ENCODE measurements at places on chromosomes 5 and 9.

- no peak for DNase-seq
Measured at GRCh38 chr5:179132586-179133355, 72.6 kb downstream of the ZNF354C start.

DNA sequence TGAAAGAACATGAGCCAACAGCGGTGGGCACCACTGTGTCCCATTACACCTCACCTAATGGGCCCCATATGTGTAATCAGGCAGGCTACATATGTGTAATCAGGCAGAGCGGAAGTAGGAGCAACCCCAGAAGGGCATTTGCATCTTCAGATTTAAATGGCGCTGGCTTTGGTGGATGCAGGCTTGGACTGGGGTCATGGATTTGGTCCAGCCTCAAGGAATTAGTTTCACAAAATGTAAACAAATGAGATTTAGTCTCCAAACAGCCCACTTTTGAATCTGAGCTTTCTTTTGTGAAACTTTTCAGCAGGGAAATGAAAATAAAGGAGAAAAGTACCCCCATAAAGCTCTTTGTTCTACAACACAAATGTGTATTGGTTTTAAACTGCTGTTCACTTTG is 161.3 kb downstream of the LPAR1 start:
- DNase-seq, result no peak

DNA sequence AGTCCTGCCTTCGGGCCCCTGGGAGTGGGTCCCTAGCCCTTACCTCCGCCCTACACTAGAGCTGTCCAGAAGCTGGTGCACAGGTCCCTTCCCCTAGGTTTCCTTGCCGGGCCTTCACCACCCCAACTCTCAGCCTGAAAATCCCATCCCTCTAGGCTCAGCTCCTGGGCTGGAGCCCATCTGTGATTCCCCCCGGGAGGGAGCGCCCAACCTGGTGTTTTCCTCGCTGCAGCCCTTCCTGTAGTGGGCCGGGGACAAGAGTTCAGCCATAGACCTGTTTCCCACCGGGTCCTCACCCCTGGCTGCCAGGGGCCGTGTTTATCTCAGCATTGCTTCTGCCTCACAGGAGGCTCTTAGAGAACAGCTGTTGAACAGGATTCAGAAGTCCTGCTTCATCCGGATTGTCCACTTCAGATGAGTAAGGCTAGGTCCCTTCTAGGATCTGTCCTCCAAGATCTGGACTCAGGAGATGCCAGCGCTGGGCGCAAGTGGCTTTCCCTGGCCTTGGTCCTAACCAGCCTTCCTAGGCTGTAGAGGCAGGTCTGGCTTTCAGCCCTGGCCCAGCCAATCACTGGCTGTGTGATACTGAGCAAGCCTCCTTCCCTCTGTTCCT is 965 bp downstream of the GLIPR2 start:
- no peak for DNase-seq

DNA sequence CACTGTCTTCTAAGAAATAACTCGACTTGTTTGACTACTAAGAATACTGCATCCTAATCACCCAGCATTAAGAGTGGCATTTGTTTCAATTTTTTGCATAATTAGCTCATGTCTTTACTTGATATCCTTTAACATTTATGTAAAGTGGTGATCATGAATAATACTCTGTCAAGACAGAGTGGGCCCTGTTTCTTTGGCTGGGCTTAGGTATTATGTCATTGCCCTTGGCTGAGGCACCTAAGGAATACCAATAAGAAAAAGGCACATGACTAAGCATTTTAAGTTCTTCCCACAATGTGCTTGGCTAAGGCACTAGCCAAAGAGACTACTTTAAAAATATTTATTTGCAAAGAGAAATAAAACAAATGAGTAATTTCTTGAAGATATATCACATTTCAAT is 308.1 kb downstream of the CTNND2 start:
- no peak for DNase-seq

GRCh38 chr9:31210978-31211570 is 1173.4 kb upstream of the ACO1 start:
- DNase-seq, result no peak

DNA sequence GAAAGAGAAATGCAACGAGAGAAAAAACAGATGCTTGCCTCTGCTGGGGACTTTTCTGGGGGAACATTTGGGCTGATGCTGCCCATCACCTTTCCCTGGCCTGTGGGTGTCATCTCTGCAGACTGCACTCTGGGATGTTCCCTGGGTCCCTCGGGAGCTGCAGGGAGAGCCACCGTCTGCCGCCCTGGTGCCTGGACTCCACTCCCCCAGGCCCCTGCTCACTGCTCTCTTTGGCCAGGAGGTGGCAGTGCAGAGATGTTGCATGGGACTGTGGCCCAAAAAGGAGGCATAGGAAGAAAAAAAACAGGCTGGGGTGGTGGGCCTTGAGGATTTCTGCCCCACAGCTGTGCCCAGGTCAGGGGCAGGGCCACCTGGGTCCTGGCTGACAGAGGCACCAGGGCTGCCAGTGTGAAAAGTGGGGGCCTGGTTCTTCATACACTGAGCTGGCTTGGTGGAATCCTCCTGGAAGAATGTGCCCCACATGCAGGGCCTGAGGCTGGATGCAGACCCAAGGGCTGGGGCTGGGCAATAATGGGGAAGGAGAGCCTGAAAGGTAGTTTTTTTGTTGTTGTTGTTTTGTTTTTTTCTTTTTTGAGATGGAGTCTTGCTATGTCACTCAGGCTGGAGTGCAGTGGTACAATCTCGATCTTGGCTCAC is 353.6 kb downstream of the SLIT3 start:
- DNase-seq, result no peak

- no peak for DNase-seq
Measured at GRCh38 chr9:133714606-133715294, 23.4 kb downstream of the SARDH start.

- DNase-seq, result no peak
Measured at GRCh38 chr9:91044354-91044753, 242.7 kb downstream of the SYK start.

- DNase-seq, result no peak
Measured at GRCh38 chr5:132493821-132494220, 3.2 kb upstream of the IRF1 start.

- DNase-seq, result no peak
Measured at GRCh38 chr5:135890296-135890695, 5.3 kb downstream of the IL9 start.

DNA sequence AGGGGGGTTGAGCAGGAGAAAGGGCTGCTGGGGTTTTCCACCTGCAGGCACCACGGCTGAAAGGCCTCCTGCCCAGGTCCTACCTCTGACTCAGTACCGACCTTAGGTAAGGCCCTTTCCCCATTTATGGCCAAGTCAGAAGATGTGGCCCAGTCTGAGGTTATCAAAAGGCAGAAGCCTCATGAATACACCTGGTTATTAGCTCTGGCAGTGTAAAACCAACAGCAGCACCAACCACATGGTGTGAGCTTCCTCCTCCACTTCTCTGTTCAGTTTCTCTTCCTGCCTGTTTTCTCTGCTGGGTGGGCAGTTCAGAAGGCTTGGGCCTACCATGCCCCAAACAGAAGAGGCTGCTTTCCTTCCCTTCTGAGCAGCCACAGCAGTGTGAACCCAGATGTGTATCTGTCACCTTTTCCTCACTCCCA is 86.9 kb downstream of the UGCG start:
- DNase-seq, result no peak

DNA sequence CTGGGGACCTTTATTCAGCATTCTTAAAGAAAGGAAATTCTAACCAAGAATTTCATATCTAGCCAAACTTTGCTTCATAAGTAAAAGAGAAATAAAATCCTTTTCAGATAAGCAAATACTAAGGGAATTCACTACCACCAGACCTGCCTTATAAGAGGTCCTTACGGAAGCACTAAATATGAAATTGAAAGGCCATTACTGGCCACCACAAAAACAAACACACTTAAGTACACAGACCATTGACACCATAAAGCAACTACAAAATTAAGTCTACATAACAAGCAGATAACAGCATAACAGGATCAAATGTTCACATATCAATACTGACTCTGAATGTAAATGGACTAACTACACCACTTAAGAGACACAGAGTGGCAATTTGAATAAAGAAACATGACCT is 361.4 kb upstream of the POU5F2 start:
- DNase-seq, result no peak

GRCh38 chr5:168531987-168532864 is 3.1 kb downstream of the FBLL1 start:
- no peak for DNase-seq

GRCh38 chr9:9212963-9213362 is 1399.8 kb downstream of the PTPRD start:
- DNase-seq, result no peak

DNA sequence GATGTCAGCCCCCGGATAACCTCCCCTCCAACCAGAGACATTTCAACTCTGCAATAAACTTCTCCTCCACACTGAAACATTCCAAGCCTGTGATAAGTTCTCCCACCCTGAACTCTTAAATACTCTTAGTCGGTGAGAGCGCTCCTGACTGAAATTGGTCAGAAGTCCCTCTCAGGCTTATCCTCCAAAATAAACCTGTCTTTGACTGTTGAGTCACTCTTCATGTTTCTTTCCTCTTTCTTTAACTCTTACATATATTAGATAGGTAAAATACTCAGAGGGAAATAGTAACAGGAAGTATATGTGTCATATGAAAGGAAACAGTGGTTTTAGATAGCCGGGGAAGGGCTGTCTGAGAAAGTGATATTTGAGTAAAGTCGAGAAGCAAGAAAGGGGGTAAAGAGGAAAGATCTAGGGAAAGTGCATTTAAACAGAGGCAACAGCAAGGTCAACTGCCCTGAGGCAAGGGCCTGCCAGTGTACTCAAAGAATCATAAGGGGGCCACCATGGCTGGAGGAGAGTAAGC is 11.0 kb upstream of the FAM81B start:
- DNase-seq, result no peak

- DNase-seq, result no peak
Measured at GRCh38 chr9:137967280-137967953, 89.8 kb downstream of the CACNA1B start.

GRCh38 chr5:178207183-178207916 is 3.0 kb downstream of the HNRNPAB start:
- no peak for DNase-seq

GRCh38 chr9:126989847-126990842 is 75.6 kb downstream of the RALGPS1 start:
- DNase-seq, result no peak

DNA sequence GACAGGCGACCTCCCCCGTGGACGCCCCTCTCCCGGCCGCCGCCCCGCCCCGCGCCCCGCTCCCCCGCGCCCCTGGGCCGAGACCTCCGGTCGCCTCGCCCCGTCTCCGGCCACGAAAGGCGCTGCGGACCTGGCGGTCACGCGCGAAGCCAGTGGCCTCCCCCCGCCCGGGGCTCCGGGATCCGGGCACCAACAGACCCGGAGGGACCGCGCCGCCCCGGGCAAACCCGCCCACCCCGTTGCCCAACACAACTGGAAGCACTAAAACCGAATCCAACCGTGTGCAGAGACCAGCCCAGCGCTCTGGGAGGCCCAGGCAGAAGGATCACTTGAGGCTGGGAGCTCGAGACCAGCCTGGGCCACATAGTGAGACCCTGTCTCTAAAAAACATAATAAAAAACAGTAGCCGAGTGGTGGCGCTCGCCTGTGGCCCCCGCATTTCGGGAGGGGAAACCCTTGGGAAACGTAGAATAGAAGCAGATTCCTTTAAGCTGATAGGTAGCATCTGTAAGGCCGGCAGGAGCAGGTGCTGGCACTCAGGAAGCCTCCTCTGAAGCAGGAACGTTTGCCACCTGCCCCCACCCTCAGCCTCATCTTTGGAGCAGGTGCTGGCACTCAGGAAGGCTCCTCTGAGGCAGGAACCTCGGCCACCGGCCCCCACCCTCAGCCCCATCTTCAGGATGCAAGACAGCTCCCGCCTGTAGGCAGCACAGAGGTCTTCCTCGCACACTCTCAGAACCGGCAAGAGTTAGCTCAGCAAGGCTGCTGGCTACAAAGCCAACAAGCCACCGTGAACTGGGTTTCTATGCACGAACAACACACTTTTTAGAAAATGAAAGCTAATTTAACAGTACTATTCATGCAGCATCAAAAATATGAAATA is 4.6 kb upstream of the SLC9A3 start:
- DNase-seq, result no peak
